Amniotic stem cell (primary cell): ENCODE measurements at places on chromosomes 4 and X.

- no peak for DNase-seq
These were observed 57.0 kb downstream of the HPGDS start for GRCh38 chr4:94285666-94286065.

DNA sequence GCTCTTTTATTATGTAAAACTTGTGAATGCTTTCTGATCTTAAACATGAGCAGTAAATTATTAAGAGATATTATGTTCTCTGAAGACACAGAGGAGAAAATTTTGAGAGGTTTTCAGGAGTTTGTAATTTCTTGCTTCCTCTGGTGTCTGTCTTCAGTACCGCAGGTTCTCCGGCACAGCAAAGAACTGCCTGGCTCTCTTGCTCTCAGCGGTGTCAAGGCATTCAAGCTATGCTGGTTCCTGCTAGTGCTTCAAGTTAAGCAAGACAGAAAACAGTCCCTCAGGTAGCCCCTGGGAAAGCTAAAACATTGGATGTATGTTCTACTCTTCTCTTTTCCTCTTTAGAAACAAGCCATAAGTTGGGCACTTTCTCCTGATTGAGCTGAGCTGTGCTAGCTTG lies 120.2 kb upstream of the CENPE start:
- DNase-seq: no peak

GRCh38 chr4:46931981-46932380 lies 22.9 kb upstream of the COX7B2 start:
- peak; percentile 40 for DNase-seq

GRCh38 chr4:80202190-80202711 lies 4.9 kb downstream of the PRDM8 start:
- peak; percentile 54 for DNase-seq

DNA sequence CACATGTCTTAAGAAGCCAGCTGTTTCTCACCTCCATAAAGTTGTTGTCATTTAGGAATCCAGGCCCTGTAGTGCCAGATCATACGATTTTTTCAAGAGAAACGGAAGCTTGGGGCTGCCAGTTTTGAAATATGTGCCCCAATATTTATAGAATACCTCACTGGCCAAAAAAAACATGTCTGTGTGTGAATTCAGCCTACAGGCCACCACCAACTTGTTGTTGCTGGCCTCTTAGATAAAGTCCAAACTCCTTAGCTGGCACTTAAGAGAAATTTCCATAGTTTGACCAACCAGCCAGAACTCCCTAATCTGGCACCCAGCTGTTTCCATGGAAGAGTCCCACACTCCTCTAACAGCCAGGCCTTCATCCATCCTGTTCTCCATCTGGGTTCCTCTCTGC lies 74.1 kb downstream of the WDR19 start:
- no peak for DNase-seq

- no peak for DNase-seq
These were observed 15.8 kb downstream of the ATXN3L start for GRCh38 chrX:13304052-13304451.

DNA sequence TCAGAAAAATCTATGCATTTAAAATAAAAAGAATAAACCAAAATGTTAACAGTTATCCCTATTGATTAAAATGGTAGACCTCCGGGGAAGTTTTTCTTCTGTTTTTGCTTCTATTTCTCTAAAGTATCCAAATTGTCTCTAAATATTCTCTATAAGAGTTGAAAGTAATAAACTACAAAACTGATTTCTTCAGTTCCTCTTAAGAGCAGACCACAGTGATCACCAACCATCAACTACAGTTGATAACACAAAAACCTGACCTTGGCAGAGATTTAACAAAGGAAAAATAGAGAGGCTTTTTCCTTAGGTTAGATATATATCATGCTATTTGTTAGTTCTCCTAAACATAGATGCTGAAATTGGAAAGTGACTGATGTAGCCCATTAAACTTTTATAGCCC lies 27.3 kb downstream of the DDX60 start:
- no peak for DNase-seq

DNA sequence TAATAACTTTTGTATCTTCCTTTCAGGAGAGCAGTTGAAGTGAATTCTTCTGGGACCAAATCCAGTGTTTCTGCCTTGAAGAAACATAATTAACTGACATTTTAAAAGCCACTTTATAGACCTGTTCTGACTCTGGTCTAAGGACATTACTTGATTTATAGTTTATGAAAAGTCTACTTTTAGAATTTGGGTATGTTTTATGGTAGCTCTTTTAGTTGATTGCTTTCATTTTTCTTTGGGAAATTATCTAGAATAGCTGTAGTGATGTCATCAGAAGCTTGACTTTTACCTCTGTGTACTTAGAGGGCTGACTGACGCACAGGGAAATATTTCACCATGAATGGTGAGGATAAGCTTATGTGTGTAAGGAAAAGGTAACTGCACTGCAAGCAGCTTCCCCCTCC lies 131.8 kb upstream of the LIMCH1 start:
- no peak for DNase-seq

DNA sequence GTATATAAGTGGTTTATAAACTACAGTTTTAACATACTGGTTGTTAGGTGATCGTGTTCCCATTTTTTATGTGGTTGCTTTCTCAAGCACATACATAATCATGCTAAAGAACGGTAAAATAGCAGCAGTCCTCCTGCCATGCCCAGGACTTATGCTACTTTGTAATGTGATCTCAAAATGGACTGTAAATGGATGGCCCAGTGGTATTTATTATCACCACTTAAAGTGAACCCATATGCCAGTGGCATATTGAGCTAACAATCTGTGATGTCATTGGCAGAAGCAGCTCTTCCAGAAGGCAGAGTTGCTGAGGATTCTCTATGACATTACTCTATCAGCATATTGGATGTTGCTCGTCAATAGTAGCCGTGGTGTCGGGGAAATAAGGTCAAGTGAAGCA lies 28.6 kb downstream of the ANK2 start:
- no peak for DNase-seq

DNA sequence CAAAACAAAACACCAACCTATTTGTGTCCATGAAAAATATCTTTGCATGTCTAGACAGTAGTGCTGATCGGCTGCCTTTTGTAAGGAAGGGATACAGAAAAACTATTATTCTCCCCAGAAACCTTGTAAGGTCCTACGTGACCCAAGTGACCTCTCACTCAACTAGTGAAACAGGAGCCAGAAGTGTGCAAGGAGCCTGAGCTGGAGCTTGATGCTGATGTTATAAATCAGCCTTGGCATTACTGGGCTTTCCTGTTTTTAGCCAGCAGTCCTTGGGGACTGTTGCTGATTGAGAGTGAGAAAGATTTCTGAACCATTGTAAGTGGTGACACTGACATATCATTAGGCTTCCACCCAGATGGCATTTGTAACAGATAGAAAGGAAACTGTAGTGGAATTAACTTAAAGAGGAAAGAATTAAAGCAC lies 100.8 kb upstream of the LIMCH1 start:
- DNase-seq: no peak

DNA sequence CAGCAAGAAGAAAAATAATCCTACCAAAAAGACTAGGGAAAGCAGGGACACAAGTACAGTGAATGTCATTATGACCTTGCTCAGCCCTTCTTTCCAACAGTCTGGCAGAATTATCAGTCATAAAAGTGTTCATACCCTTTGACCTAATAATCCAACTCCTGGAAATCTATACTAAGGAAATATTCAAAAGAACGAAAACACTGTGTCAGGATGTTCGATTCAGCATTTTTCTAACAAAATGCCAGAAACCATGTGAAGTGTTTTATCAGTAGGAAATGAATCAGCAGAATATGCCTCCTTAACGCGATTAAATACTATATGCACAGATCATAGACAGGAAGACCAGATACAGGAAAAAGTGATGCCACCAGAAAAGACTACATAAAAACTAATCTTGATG lies 16.2 kb upstream of the S100G start:
- DNase-seq: no peak

DNA sequence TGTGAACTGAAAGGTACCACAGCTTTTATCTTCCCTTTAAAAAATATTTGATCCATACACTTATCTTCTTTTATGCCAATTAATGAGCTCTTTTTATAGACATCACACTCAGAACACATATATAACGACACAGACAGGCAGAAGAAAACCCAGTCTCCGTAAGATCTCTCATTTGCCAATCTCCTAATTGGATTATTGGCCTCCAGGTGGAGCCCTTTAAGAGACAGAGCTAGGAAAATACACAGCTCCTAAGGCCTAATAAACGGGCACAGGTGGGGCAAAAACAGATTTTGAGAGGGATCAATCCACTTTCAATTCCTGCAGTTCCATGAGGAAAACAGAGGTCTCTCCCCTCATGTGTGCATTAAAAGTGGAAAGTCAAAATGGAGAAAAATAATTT lies 1495.4 kb downstream of the RPA4 start:
- no peak for DNase-seq

DNA sequence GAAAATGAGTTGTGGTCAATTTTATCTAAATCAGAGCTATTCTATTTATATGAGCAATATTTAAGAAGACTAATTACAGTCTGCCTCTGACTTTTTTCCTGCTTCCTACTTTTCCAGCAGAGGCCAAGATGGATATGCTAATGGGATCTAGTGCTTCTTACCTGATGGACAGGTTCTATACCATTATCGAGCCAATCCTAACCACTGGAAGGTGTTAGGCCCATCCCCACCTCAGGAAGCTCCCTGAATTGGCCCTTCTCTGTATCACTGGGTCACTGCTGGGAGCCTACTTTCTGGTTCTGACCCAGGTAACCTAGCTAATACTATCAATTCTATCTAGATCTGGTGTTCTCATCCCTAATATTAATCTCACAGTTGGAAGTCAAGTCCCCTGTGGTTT lies 577 bp upstream of the YIPF7 start:
- DNase-seq: no peak

GRCh38 chr4:23369331-23369730 lies 520.5 kb downstream of the PPARGC1A start:
- DNase-seq: no peak

- peak; percentile 30 for DNase-seq
These were observed 367.5 kb upstream of the CTSO start for GRCh38 chr4:156321203-156321602.

- peak; percentile 71 for DNase-seq
These were observed 35.1 kb upstream of the CYP2U1 start for GRCh38 chr4:107896158-107896645.

GRCh38 chrX:149858592-149858991 lies 22.4 kb upstream of the MAGEA8 start:
- DNase-seq: no peak

- no peak for DNase-seq
These were observed 50.3 kb downstream of the NSUN7 start for GRCh38 chr4:40800064-40800463.

DNA sequence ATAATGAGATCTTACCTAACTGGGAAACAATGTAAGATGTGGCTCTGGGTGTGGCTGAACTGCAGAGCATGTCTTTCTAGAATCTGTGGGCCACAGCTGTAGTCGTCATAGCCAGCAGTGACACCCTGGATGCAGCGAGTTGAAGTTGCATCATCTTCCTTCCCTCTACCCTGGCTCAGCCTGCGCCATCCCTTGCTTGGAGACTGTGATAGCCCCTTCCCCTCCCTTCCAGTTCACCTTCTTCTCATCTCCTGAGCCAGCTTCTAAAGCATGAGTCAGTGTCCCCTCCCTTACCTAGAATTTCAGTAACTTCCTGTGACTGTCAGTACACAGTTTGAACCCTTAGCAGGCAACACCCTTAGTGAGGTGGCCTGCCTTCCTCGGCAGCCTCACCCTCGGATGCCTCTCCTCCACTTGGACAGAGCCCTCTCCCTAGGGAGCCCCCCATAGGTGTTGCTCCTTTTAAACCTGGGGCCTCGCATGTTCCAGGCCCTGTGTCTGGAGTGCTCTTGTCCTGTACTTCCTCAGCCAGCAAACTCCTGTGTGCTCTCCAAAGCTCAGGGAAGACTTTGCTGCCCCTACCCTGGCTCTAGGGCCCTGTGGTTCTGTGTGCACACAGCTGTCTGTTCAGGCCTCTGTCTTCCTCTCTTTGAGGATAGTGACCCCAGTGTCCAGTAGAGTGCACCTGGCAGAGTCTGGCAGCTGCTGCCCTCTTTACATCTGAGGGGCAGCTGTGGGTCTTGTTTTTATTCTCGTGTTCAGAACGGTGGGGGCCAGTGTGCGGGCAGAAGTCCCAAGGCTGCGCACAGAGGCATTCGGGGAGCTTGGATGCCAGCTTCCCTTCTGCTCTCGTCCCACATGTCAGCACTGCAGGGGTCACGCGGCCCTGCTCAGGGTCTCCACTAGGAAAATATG lies 43.7 kb upstream of the TADA2B start:
- no peak for DNase-seq

DNA sequence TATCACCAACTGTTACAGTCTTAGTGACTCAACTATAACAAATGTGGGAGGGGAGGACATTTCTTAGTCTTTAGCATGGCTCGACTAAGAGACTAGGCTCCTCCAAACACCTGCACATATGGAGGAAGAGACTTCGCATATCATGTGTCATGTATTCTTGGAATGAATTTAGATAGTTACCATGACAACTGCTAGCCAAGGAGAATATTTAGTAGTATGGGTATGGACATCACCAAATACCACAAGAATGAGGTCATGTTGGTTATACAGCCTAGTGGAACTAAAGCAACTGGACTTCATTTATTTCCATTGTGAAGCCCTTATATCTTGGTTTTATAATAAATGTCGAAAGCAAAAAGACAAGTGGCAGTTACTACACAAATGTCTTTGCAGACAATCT lies 512.3 kb downstream of the CFAP47 start:
- peak; percentile 10 for DNase-seq

- DNase-seq: no peak
These were observed 52.7 kb downstream of the GABRB1 start for GRCh38 chr4:47084111-47084510.

- no peak for DNase-seq
These were observed 546.9 kb downstream of the BCOR start for GRCh38 chrX:39550795-39551361.

DNA sequence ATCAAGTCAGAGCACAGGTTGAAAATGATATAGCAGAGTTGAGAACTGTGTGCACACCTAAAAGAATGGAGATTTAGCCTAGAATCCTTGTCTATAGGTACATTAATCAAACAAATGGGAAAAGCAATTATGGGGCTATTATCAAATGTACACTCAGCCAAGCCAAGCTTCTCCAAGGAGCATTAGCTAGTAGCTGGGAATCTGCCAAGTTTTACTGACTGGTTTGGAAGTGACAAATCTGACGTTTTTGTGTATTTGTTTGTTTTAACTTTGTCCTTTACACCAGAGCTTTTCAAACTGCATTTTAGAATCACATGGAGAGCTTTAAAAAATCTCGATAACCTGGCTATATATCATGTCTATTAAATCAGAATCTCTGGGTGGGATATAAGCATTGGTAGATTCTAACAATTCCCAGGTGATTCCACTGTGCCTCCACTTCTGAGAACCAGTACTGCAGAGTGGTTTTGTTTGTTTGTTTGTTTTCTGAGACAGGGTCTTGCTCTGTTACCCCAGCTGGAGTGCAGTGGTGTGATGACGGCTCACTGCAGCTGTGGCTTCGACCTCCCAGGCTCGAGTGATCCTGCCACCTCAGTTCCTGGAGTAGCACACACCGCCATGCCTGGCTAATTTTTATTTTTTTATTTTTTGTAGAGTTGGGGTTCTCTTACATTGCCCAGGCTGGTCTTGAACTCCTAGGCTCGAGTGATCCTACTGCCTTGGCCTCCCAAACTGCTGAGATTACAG lies 279.8 kb downstream of the UNC5C start:
- DNase-seq: no peak

GRCh38 chrX:13195340-13195739 lies 124.5 kb downstream of the ATXN3L start:
- no peak for DNase-seq
